ENCODE measurements at places on chromosomes 3 and 15.

DNA sequence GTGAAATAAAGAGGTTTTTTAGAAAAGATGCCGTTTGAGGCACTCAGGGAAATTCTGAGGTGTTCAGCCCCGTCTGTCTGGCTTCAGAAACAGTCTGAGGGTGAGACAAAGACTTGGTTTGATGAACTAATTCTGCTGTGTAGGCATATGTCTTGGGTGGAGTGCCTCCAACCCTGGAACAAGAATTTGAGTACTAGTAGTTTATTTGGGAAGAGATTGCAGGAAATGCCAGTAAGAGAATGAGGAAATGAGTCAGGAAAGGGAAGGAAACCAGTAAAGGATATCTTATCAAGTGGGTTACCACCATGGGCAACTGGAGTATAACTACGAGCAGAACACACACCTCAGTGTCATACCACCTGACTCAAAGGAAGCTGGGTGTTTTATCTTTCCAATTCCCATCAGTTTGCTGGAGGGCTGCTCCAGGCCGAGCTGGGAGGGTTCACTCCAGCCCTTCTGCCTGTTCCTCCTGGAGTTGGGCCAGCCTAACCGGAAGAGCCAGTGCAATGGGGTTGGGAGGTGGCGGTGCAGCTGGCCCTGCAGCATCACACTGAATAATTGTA lies 75.3 kb downstream of the TGFBR2 start:
- no peak for DNase-seq

DNA sequence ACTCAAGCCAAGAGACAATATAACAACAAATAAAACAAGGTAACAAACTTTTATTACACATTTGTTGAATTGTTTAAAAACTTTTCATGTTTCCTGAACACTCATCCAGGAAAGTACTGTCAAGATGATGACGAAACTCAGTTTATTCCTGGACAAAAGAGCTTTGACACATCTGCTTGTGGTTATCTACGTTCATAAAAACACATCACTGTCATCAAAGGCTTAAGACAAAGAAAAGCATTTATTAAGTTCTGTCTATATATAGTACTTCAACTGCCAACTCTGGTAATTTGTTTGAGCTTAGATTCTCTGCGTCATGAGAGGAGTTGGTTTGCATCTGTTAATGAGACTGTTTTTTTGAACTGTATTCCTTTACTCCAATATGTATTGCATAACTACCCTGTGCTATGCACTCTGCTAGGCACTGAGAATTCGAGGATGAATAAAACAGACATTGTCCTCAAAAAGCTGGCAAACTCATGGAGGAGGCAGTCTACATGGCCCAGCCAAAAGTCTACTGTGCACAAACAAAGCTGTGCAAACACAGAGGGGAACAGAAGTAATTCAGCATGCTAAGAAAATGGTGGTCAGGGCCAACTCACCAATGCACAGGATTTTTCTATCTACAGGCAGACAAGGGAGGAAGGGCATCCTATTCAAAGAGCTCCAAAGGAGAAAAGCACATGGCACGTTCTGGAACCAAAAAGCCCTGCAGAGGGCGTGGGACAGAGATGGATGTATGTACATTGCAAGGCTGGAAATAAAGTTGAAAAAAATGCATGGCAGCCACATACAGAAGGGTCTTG lies 21.5 kb downstream of the PLD1 start:
- DNase-seq: no peak

GRCh38 chr3:48634661-48635221 lies 520 bp downstream of the SLC26A6 start:
- no peak for DNase-seq

GRCh38 chr3:56796202-56796601 lies 5.5 kb downstream of the ARHGEF3 start:
- no peak for DNase-seq

- DNase-seq: no peak
Observed at GRCh38 chr3:171944118-171945016, 95.0 kb upstream of the FNDC3B start.

- DNase-seq: peak; percentile 69
Observed at GRCh38 chr3:157104928-157105652, 54.9 kb downstream of the CCNL1 start.

DNA sequence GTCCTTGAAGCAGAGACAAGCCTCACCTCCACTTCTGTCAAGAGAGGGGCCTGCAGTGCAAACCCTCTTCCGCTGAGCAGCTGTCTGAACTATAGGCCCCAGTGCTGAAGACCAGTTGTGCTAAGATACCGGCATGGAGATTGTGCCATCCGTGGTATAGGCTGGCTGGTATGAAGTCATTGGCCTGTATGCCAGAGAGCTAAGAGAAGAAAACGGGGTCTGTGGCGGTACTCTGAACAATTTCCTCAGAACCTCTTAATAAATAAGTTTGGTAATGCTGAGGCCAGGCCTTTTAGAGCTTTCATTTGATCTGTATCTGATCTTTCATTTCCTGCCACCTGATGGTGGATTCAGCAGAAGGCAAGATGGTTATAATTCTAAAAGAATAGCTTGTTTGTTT lies 123.0 kb downstream of the LRIG1 start:
- DNase-seq: no peak

GRCh38 chr3:72161881-72162595 lies 377.1 kb upstream of the PROK2 start:
- DNase-seq: no peak

- no peak for DNase-seq
Observed at GRCh38 chr15:74434263-74435136, 742 bp upstream of the SEMA7A start.
